ENCODE measurements at places on chromosomes 16 and 17.

DNA sequence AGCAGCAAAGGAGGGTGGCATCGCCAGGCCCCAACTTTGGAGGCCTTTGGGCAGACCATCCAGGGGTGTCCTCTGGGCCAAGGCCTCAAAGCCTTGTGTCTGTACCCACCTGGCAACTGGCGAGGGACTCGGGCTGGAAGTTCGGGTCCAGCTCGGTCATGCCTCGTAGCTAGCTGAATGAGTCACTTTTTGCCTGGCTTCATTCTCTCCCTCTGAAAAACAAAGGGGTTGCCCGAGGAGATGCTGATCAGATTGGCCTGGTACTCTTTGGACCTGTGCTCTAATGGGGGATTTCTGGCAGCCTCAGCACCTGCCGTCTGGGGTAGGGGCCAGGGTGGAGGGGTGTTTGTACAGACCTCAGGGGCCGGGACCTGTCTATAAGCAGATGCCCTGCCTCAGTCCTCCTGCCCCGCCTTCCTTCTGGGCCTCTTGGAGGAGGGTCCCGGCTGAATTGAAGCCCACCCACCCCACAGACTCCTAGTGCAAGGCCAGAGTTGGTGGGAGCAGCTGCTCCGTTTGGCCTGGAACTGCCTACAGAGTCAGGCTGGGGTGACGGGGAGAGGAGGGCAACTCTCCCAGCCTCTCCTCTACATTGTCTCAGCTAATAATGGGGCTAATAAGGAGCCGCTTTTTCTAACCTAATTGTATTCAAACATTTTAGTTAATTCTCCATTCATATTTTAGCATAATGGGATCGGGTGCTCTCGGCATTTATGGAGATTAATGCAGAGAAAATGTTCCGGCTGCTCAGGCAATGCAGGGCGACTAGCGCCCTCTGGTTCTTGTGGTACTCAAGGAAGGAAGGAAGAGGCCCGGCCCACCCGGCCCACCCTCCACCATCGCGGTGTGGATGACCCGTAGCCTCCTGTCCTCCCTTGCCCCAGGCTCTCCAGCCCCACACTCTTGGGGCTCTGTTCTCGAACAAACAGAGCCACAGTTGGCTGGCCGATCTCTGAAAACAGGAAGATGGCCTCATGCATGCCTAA is 21.4 kb upstream of the ABCC3 start:
- DNase-seq = no peak

DNA sequence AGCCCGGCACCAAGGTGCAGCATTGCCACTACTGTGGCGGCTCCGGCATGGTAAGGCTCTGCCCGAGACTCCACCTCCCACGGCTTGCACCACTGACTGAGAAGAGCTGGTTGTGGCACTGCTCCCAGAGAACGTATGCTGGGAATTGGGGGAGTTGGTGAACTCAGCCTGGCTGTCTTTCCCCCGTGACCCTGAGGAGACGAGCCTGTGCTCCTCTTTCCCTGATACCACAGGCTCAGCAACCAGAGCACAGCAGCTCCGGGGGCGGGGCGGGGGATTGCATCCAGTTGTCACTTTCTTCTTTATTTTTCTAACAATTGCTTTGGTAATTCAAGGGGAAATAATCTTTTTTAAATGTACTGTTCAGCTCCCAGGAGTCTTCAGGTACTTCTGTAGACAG is 16.7 kb downstream of the DNAJA3 start:
- no peak for DNase-seq

DNA sequence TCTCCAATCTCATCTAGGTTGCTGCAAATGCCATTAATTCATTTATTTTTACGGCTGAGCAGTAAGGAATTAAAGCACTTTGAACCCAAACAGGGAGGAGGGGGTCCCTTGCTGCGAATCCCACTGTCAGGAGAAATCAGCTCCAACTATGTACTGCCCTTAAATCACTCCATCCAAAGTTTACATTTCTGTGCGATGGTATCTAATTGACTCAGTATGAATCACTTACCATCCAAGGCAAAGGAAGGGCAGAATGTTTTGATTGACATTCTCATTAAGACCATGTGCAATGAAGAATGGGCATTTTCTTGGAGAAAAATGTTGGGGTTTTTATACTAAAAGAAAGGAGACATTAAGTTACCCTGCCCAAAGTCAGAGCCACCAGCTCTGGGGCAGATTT is 47.7 kb upstream of the XYLT1 start:
- DNase-seq = no peak

GRCh38 chr17:76318586-76318985 is 10.5 kb upstream of the QRICH2 start:
- DNase-seq = no peak

- no peak for DNase-seq
Measured at GRCh38 chr16:52086901-52087300, 460.0 kb downstream of the TOX3 start.

- DNase-seq = no peak
Measured at GRCh38 chr16:79164388-79164995, 436.0 kb downstream of the MAF start.

DNA sequence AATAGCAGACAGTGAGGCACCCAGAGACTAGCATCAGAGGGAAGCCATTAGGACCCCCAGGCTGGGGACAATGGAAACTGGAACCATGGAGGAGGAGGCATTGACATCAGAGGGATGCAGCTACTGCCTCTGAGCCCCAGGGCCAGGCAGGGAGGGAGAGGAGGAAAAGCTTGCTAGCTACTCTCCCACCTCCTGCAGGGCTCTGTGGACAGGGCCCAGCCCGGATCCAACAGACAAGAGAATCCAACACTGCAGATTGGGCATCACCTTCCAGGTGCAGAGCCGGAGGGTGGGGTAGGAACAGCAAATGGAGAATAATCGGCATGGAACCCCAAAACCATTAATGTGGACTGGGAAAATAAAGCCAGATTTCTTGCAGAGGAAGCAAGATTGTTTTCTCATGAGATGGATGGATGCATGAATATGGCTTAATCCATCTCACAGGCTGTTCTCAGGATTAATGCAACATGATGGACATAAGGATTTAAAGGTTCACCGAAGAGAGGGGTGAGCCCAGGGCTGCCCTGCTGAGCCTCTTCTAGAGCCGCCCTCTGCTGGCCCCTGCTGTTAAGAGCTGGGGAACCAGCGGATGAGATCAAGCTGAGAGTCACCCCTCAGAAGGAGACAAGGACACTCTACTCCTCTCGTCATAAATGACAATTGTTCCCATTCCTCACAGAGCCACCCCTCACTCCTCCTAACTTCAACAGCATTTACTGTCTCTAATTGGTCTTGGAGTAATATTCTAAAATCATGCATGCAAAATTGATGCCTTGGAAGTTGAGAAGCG is 48.8 kb downstream of the DNAH3 start:
- DNase-seq = no peak

DNA sequence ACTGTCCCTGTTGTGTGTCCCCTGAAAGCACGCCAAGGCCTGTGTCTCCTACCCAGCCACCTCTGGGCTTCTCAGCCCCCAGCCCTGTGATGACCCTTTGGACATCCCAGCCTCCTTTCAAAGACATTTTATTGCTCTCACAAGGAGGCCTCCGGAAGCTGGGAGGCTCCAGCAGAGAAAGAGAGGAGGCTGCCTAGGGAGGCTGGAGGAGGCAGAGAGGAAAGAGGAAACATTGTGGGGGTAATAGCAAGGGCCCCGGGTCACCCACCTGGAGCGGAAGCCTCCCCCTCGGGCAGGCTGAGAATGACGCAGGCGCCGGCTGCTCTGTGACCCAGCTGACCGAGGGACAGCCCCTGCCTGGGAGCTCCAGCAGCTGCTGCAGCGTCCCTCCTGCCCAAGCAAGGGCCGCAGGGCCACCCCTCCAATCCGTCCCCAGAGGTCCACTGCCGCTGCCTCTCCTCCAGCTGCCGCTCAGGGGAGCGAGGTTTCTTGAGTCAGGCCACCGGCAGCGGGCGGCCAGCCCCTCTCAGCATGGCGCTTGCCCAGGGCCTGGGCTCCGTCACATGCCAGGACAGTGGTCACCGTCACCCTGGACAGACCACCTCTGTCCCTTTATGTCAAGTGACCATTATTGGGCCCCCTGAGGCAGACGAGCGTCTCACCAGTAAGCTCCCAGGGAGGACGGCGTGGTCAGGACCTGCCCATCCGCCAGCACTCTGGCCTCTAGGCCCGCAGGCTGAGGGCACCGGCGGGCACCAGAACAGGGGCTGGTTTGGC is 29.3 kb downstream of the ACTG1 start:
- DNase-seq = no peak

DNA sequence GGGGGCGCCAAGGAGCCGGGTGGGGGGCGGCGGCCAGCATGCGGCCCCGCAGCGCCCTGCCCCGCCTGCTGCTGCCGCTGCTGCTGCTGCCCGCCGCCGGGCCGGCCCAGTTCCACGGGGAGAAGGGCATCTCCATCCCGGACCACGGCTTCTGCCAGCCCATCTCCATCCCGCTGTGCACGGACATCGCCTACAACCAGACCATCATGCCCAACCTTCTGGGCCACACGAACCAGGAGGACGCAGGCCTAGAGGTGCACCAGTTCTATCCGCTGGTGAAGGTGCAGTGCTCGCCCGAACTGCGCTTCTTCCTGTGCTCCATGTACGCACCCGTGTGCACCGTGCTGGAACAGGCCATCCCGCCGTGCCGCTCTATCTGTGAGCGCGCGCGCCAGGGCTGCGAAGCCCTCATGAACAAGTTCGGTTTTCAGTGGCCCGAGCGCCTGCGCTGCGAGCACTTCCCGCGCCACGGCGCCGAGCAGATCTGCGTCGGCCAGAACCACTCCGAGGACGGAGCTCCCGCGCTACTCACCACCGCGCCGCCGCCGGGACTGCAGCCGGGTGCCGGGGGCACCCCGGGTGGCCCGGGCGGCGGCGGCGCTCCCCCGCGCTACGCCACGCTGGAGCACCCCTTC is 484 bp downstream of the FZD2 start:
- DNase-seq = no peak

- DNase-seq = no peak
Measured at GRCh38 chr16:70685061-70685937, 554 bp downstream of the MTSS2 start.
